8988T (cell line): ENCODE measurements at places on chromosomes 5 and 9.

DNA sequence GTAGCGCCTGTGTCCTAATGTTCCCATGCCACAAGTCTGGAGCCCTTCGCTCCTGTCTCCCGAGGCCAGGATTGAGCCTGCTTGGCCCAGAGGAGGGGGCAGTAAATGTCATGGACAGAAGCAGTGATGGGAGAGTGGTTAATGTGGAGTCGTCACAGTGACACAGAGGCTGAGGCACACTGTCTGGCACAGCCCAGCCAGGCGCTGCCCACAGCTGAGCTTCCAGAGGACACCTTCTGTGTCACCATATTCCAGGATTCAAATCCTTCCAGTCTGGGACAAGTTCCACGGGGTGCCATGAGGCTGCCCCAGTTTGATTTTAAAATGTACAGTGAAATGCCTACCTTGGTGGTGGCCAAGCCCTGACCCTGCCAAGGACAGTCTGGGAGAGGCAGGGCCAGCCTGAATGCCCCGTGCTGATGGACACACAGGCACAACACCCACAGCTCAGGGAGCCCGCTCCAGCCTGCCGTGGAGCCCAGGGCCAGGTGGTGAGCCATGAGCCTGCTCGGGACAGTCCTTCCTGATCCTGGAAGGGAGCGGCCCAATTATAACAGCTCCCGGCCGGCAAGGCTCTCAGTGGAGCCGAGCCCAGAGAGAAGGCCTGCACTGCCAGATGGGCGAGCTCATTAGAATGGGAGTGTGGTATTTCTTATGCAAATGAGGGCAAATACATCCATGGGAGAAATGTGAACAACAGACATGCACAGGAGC lies 99.1 kb upstream of the RUFY1 start:
- no peak for DNase-seq

- DNase-seq, result no peak
Observed at GRCh38 chr9:135704483-135704882, 2.5 kb downstream of the KCNT1 start.

DNA sequence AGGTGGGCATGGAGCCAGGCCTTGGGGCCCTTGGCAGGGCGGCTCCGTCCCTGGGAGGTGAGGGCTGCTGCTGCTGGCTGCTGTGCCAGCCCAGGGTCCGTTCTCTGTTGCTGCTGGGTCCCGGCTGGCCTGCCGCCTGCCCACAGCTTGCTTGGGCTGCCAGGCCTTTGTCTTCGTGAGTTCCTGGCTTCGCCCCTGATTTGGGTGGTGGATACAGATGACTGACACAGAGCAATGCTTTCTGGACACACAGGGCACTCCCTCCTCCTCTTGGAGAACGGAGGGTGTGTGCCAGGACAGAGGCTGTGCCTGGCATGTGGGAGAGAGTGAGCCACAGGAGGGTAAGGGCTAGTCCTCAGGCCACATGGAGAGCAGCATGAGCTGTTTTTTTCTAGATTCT lies 166.1 kb downstream of the MACROH2A1 start:
- DNase-seq, result no peak

DNA sequence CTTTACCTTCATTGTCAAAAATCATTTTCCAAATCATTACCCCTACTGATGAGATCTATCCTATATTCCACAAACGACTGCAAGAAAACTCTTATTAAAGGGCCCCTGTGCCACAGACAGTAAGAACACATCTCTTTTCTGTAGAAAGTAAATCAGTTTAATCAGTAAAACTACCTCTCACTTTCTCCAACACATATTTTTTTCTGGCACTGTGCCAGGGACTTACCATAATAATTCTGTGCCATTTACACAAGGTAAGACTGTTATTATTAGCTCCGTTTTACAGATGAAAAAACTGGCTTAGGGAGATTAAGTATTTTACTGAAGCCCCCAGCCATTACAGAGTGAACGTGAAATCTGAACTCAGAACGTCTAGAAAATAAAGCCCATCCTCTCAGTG lies 587.0 kb upstream of the COX7C start:
- no peak for DNase-seq

GRCh38 chr5:57791875-57792274 lies 309.3 kb upstream of the ACTBL2 start:
- DNase-seq, result no peak

DNA sequence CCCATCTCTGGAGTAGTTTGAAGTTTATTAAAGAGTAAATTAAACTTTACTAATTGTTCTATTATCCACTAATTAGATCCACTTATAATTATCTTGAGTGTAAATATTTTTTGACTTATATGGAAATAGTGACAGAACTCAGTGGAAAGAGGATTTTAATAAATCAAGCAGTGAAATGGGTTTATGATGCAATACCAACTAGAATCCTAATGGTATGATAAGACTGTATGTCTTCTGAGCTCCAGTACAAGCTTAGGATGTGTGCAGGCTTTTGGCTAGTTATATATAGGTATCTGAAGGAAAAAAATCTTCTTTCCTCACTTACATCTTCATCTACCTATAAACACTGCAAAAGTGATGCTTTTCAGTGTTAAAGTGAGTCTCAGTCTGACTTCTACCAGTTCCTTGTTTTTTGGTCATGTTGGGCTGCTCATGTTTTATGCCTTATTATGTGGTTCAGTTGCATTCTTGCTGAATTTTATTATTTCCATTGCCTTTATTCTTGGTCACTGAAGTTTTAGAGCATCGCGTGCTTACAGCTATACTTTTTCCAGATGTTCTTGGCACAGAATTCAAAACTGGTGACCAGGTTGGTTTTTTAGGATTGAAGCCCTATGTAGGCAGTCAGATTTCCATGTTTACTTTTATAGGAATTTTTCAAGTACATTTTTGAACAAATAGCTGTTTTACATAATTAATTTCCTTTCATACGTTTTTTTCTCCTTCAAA lies 30.5 kb downstream of the XRCC4 start:
- DNase-seq, result no peak

GRCh38 chr5:67204821-67205220 lies 8.2 kb upstream of the CD180 start:
- no peak for DNase-seq

- peak; percentile 12 for DNase-seq
Observed at GRCh38 chr5:167582283-167582682, 709.2 kb upstream of the WWC1 start.

GRCh38 chr5:55538661-55539060 lies 3.9 kb upstream of the PLPP1 start:
- DNase-seq, result no peak
